ENCODE measurements at places on chromosomes 11 and 22. TPM values are rescaled to one million over a fixed set of nuclear protein-coding genes. Genes with fewer than 3 reads are reported as not detected.

DNA sequence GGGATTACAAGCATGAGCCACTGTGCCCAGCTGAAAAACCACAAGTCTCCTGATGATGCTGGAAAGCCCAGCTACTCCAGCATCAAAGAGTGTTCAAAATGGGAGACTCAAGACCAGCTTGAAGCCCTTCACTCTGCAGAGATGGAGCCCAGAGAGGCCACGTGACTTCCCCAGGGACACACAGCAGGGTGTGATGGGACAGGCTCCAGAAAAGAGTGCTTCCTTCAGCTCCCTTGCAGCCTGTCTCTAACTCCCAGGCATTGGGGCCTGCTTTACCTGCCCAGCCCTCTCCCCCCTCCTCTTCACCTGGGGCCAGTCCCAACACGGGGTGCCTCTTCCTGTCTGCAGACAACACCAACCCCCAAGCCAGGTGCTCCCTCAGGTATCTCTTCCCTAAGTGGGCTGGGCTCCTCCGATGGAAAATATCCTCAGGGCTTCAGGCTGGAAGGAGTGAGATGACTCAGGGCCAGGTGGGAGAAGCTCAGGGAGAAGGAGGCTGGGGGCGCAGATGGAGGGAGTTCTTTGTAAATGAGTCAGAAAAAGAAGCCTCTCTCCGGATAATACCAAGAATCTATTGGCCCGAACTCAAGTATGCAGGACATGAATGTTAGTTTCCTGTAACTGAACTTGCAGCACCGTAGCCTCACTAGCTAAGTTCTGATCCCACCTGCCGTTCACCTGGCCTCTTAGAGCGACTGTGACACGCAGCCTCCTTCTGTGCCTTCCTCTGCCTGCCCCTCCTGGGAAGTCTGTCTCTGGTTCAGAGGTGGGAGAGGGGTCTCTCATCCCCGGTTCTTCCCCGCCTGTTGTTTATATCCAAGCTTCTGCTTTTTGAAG is 326.6 kb downstream of the MN1 start:
- DNase-seq = no peak

DNA sequence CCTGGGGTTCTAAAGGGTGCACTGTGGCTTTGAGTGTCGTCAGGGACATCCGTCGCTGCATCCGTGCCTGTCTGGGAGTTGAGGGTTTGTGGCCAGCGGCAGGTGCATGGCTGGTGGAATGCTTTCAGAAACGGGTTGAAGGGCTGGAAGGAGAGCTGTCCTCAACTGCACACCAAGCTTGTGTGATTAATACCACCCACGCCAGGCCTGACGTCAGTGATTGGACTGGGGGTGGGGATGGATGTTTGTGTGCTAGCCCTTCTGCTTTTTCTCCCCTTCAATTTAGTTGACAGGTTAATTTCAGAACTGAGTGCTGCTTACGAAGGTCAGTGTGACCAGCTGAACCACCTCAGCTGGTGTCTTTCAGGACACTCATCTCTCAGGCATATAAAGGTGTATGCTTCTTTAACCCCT is 3.2 kb upstream of the GAB2 start:
- DNase-seq = peak; percentile 81

- no peak for DNase-seq
Measured at GRCh38 chr11:96227244-96227643, 115.8 kb downstream of the MAML2 start.

- no peak for DNase-seq
Measured at GRCh38 chr11:86919557-86920210, 35.5 kb downstream of the FZD4 start.

GRCh38 chr11:106399076-106399511 is 321.6 kb downstream of the AASDHPPT start:
- no peak for DNase-seq

- no peak for DNase-seq
Measured at GRCh38 chr11:5857590-5857989, at the start of gene OR52E8. Gene OR52E8 (minus strand): TSS chr11:5857690. CDS start chr11:5857690, 0 bp downstream.

GRCh38 chr22:27835446-27835845 is 33.9 kb upstream of the MN1 start:
- DNase-seq = no peak

SPTY2D1 gene
- total RNA-seq = 9.3 TPM

DNA sequence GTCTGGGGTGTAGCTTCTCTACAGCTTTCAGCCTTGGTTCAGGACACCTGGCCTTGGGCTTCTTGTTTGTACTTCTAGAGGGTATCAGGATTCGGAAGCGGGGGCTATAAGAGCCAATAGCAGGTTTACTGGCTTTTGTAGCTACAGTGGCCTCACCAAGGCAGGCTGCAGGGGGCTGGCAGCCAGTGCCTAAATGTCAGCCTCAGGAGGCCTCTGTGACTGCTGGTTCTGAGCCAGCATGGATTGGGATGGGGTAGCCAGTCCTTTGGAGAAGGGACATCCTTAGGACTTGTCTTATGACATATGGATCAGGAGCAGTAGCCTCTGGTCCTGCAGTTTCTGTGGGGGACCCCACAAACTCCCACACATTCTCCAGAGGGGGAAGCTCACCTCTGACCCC is 29.9 kb downstream of the EIF3F start:
- DNase-seq = no peak

- no peak for DNase-seq
Measured at GRCh38 chr11:36583667-36584066, 10.6 kb upstream of the IFTAP start.

CD248 gene
- 26.7 TPM for total RNA-seq

DNA sequence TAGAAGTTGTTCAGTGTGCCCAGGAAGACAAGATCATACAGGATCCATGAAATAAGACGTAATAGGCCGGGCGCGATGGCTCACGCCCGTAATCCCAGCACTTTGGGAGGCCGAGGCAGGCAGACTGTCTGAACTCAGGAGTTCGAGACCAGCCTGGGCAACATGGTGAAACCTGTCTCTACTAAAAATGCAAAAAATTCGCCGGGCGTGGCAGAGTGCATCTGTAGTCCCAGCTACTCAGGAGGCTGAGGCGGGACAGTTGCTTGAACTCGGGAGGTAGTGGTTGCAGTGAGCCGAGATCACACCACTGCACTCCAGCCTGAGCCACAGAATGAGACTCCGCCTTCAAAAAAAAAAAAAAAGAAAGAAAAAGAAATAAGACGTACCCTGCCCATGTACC is 56.7 kb downstream of the APOL3 start:
- DNase-seq = no peak

PANX3 gene
- not detected for total RNA-seq

- peak; percentile 85 for DNase-seq
Measured at GRCh38 chr11:12914400-12914912, 94.7 kb upstream of the RASSF10 start.

DNA sequence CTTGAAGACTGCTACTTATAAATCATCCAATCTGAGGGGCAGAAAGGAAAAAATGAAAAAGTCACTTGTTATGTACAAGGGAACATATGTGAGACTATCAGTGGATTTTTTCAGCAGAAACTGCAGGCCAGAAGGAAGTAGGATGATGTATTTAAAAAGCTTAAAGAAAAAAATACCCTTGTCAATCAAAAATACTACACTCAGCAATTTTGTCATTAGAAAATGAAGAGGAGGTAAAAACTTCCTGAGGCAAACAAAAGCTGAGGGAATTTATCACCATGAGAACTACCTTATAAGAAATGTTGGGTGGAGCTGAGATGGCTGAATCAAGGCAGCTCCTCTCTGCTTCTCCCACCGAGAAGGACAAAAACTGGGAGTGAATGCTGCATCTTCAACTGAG is 21.1 kb downstream of the MRGPRX2 start:
- no peak for DNase-seq

SPI1 gene
- total RNA-seq = 14.6 TPM

GRCh38 chr22:31814942-31815341 is 61.1 kb downstream of the DEPDC5 start:
- no peak for DNase-seq

ANO9 gene
- 0.41 TPM for total RNA-seq

DNAJB13 gene
- not detected for total RNA-seq

DNA sequence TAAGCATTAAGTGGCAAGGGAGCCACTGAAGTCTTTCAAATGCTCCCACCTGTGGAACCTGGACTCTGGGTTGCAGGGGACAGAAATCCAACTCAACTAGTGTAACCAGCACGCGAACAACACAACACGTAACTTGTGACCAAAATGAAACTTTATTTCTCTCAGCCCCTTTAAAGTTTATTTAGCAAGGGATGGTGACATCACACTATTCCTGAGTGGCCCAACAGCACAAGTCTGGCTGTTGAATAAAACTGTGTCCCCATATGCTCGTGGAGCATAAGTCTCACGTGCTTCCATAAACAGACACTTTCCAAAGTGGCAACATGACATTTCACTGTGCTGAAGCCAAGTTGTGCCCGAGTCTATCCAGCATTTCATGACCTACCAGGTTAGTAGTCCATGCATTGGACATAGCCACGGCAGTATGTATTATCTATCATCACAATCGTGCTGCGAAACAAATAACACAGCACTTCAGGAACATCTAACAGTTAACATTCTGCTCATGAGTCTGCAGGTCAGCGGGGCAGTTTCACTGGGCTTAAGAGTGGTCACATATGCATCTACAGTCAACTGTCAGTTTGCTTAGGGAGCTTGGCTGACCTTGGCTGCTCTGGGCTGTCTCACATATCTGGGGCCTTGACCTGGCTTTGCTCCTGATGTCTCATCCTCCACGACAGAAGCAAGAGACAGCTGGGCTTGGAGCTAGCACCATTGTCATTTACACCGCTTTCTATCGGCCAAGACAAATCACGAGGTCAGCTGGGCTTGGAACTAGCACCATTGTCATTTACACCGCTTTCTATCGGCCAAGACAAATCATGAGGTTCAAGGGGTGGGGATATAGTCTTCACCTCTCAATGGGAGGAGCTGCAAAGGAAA is 35.0 kb upstream of the LMO2 start:
- DNase-seq = no peak

- no peak for DNase-seq
Measured at GRCh38 chr11:70054004-70054403, 24.1 kb upstream of the ANO1 start.

DNA sequence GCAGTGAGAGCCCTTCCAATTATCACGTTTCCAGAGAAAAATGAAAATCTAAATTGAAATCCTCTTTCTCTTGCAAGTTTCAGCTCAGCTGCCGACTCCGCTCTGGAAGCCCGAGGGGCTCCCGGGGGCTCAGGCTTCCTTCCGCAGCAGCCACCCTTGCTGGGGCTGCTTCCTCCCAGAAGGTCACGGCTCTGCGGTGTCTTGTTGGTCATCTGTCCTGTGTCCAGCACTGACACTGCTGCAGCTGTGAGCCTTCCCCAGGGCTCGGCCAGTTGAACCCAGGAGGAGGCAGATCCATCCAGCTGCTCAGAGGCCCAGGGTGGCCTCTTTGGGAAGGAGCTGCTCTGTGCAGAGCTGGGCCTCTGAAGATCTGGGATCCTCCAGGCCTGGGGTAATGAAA is 1337.2 kb downstream of the TBC1D22A start:
- DNase-seq = no peak

DNA sequence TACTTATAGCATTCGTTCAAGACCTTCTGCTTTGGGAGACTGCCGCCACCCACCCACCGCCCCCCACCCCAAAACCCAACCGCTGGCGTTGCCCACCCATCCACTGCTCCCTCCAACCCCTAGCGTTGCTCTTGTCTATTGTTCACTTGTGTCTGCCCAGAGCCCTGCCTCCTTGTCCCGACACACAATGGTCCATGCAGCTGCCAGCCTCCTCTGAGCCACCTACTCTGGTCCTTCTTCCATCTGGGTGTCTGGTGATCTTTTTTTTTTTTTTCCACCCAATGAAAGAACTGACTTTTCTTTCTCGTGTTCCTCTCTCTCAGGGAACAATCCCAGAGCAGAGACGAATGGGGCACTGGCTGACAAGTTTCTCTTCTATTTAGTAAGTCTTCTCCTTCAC is 256.0 kb upstream of the SESN3 start:
- no peak for DNase-seq

DNA sequence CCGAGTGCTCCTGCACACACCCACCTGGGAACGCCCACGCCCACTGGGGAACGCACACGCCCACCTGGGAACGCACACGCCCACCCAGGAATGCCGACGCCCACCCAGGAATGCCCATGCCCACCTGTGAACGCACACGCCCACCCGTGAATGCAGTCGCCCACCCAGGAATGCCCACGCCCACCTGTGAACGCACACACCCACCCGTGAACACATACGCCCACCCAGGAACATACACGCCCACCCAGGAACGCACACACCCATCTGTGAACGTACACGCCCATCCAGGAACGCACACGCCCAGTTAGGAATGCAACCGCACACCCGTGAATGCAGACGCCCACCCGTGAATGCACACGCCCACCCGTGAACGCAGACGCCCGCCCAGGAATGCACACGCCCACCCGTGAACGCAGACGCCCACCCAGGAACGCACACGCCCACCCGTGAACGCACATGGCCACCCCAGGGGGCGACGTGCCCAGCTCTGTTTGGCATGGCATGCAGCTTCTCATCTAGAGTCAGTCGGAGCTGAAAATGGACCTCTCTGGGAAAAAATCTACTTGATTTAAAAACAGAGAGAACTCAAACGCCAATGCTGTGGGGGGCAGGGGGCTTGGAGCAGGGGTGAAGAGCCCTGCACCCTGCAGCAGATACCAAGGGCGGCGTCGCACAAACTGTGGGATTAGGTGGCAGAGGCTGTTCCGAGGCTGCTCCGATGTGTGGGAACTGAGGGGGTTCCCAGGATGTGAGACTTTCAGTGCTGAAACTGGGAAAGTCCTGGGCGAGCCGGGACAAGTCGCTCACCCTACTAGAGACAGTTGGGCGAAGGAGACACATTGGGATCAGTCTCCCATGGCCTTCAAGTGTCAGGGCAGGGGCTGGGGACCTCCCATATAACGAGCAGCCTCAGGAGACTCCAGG is 83.3 kb downstream of the MYEOV start:
- DNase-seq = no peak

GRCh38 chr22:19962246-19962908 is 20.8 kb upstream of the TXNRD2 start:
- DNase-seq = peak; percentile 77

DNA sequence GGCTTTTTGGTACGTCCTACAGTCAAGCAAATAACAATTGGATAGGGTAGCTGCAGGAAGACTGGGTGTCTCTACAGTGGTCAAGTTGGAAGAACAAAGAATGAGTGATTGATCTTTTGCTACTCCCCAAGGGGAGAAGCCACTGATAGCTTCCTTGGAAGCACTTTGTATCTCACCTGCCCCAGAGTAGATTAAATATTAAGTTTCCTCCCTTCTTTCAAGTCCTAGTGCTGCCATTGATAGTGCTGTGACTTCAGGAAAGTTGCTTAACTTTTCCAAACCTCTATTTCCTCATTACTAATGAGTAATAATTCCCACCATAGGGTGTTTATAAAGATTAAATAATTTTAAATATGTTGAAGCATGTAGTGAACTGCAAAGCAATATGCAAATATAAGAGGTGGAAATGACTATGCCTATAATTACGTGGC is 35.6 kb upstream of the EHF start:
- no peak for DNase-seq
